Stimulated activated CD4-positive, alpha-beta T cell treated with anti-CD3 and anti-CD28 coated beads, Interleukin-15, amount 100 ng/mL, for 24 hours (primary cell): ENCODE measurements at places on chromosomes 1 and 21.
A peak's percentile ranks its signal among the peaks of the same experiment; 100 is the strongest.

DNA sequence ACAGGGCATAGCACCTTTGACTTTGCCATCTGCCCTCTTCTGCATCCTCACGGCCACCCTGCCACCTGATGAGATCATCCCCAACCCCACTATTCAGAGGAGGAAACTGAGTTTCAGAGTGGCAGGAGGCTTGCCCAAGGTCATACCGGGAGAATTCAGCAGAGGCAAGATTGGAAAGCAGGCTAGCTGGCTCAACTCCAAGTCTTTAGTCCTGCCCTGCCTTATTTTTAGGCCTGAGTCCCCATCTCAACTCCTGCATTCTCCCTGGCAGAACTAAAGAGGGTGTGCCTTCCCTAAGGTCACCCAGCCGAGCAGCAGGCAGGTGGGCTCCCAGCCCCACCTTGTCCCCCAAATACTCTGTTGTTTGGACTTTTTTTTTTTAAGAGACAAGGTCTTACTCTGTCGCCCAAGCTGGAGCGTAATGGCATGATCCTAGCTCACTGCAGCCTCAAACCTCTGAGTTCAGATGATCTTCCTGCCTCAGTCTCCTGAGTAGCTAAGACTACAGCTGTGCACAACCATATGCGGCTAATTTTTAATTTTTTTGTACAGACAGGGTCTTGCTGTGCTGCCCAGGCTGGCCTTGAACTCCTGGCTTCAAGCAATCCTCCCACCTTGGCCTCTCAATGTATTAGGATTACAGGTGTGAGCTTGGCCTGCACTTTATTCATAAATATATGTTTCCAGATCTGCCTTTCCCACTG lies 13.8 kb upstream of the FGR start:
- DNase-seq = no peak

DNA sequence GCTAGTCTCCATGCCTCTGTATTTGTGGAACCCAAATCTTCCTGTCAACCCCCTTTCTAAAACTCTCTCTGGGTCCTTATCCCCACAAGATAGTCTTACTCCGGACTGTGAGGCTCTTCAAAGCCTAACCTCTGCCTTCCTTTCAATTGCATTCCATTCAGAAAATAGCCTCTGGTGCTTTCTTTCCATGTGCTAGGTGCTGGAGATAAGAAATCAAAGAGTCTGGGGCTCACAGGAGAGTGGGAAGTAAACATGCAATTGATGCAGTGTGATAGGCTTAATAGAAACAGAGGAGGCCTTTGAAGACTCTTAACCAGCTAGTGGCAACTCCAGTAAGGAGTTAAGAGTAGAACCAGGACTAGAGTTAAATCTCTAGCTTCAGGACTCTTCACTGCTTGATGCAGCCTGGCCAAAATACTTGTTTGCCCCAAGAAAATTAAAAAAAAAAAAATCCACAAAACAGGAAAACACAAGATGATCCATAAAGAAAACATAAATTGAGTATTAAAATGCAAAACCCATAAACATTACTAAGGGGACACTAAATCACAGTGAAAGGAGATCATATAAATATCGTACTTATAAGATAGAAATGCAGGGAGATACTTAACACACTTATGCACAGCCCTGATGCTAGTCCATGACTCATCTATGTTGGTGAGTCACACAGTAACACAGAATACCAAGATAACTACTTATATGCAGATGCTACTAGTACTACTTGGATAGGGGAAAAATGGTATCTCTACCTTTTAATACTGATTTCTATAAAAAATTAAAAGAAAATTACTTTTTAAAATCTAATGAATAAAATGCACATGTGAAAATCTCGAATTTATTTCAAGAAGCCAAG lies 341.5 kb downstream of the KCNH1 start:
- no peak for DNase-seq

DNA sequence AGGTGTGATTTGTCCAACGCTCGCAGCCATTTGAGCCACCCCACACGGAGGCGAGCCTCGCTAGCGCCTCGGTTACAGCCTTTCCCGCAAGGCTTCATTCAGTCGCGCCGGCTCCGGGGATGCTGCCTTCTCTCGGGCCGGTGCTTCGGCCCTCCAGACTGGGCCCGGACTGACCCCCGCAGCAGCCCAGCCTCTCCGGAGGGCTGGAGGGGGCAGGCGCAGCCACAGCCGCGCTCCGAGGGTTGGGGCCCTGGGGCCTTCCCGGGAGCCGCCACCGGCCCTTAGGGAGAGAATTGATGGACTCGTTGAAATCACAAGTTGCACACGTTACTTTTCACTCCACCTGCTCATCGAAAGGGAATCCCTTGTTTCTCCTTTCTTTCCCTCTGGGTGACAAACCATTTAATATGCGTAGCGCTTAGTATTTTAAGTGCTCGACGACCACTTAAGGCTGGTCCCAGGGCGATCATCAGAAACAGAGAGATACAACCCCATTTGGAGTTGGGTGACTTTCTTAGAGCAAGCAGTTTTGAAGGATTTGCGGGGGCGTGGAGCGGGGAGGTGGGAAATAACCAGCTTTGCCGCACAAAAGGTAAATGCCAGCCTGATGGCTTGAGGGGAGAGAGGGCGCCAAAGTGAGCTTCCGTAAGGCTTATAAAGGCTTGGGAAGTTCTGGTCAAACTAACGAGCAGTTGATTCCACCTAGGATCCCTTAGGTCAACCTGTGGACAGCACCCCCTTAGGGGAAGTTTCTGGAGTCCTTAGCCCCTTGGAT lies 24.6 kb upstream of the ENAH start:
- DNase-seq = no peak

GRCh38 chr1:187443939-187444338 lies 615.2 kb downstream of the PLA2G4A start:
- DNase-seq = no peak

- no peak for DNase-seq
These were observed 27.0 kb downstream of the C2CD2 start for GRCh38 chr21:41926807-41927171.

GRCh38 chr1:54229281-54229891 lies 29.4 kb downstream of the MRPL37 start:
- DNase-seq = peak; percentile 53

DNA sequence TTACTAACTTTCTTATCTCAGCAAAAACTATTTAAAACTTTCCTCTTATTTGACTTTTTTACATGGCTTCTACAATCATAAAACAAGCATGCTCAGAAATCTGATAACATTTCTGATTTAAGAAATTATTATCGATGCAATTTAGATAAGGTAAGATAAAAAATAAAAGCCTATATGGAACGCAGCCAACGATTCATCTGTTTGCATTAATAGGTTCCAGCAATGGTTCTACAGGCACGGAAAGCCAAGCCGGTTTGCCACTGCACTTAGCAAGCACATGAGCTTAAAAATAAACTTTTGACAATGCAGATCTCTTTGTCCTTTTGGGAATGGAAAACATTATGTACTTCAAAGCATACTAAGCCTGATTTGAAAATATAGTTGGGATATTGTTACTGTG lies 77.5 kb upstream of the KCNK2 start:
- DNase-seq = no peak

GRCh38 chr1:211635597-211636205 lies 39.7 kb downstream of the NEK2 start:
- no peak for DNase-seq

- no peak for DNase-seq
These were observed 52.8 kb downstream of the DUSP10 start for GRCh38 chr1:221689138-221689537.

DNA sequence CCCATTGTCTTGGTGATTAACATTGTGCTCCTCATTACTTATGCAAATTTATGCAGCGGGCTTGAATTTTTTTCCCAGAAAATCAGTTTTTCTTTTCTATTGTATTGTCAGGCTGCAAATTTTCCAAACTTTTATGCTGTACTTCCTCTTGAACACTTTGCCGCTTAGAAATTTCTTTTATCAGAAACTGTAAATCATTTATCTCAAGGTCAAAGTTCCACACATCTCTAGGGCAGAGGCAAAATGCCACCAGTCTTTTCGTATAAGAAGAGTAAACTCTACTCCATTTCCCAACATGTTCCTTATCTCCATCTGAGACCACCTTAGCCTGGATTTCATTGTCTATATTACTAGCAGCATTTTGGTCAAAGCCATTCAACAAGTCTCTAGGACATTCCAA lies 113.9 kb upstream of the OLFM3 start:
- no peak for DNase-seq

DNA sequence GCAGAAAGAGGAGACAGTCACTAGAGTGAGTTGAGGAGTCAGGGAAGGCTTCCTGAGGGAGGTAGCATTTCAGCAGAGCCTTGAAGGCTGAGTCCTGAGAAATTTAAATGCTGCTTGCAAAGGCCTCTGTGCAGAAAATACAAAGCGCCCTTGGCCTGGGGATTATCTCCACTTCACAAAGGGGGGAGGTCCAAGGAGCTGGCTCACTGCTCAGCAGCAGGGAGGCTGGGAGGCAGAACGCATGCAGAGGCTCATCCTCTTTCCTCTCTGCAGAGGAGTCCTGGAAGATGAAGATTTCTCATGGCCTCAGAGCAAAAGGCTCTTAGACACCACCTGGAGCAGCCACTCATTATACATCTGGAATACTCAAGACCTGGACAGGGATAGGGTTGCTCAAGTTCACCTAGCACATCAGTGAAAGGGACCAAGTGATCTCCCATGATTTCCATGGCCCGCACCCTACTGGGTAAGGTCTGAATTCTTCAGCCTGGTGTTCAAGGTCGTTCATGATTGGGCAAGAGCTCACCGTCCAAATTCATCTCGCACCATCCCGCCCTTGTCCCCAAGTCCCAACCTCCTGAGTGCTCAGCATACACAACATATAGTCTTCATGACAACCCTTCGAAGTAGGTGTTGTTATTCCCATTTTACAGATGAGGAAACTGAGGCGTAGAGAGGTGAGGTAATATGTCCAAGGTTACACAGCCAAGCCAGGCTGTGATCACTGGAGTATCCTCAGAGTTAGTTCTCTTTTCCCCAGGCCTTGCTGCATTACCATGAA lies 9.0 kb downstream of the SLC1A7 start:
- DNase-seq = no peak

DNA sequence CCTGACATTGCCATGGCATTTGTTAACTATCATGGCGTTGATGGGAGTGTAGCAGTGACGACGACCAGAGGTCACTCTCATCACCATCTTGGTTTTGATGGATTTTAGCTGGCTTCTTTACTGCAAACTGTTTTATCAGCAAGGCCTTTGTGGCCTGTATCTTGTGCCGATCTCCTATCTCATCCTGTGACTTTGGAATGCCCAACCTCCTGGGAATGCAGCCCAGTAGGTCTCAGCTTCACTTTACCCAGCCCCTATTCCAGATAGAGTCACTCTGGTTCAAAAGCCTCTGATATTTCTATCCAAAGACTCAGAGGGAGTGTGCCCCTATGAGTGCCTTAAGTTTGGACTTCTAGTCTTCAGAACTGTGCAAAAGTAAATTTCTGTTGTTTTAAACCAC lies 130.1 kb downstream of the ADAMTS1 start:
- DNase-seq = no peak

DNA sequence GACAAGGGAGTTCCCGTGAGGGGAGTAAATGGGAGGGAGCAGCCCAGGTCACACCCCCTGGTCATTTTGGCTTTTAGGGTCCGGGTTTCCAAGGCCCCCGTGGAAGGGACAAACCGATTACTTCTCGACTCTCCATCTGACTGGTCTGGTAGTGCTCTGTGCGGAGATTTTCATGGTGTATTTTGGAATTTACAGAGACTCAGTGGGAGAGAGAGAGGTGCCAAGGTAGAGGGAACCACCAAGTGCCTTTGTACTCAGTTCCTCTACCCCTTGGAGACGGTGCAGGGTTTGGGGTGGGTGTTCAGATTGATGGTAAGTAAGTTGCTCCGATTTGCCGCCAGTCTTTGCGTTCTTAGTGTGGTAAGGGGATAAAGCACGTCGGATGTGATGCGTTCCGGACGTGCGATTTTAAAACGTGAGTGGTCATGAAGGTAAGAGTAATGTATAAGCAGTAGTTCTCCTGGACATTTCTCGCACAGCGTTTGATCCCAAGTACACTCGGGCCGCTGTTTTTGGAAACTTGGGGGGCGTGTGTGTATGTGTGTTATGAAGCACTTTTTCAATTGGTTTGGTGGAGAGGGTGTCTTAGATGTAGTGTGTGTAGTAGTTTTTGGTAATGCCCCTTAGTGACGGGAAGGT lies 682 bp downstream of the SUCO start:
- DNase-seq = peak; percentile 51

- DNase-seq = no peak
These were observed 622.5 kb downstream of the PLA2G4A start for GRCh38 chr1:187451238-187451637.

GRCh38 chr21:28174701-28175100 lies 818.0 kb downstream of the LTN1 start:
- no peak for DNase-seq

DNA sequence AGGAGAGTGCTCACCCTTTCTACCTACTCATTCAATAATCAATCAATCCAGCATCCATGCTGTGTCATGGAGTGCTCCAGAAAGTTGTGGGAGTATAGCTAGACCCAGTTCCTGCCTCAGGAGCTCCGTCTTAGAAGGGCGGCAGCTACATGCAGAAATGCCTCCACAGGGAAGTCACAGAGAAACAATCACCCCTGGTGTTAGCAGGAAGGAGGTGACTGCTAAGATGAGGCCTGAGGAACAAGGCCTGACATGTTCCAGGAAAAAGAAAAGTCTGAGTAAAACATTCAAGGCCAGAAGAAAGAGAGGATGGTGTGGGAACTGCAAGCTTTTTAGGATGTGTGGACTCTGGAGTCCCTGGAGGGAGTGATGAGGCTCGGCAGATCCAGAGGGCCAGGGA lies 142.5 kb upstream of the MAGI3 start:
- no peak for DNase-seq

GRCh38 chr1:215181518-215181917 lies 99.0 kb downstream of the KCNK2 start:
- no peak for DNase-seq

DNA sequence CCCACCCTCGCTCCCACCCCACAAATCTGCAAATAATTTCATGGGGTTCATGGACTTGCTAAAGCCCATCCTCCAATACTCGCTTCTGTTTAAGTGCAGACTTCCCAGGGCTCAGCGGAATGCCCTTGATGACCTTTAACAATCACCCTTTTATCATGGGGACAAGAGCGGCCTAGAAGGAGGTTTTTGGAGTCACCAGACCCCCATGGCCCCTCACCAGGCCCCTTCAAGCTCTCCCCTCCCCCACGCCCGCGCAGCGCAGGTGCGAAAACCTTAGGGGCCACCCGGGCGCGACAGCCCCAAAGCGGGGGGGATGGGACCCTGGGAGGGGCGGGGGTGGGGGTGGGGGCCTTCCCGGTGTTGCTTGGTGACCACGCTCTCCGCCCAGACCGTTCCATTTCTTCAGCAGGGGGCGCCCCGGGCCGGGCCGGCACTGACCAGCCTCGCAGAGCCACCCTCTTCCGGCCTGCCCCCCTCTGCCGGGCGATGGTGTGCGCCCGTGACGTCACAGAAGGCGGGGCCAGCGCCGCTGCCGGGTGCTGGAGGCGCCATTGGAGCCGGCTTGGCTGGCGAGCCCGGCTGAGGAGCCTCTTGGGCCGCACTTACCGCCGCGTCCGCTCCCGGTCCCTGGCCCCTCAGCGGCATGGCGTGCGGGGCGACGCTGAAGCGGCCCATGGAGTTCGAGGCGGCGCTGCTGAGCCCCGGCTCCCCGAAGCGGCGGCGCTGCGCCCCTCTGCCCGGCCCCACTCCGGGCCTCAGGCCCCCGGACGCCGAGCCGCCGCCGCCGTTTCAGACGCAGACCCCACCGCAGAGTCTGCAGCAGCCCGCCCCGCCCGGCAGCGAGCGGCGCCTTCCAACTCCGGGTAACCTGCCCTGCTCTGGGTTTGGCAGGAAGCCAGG lies at the start of gene AKIRIN1:
Gene AKIRIN1 (plus strand): TSS at position 539 of the 900 bp plus-strand sequence. CDS start 105 bp downstream, at position 644.
- DNase-seq = peak; percentile 99
